ENCODE measurements at places on chromosomes 4 and X.

- DNase-seq = no peak
Measured at GRCh38 chr4:144948009-144948408, 150.0 kb downstream of the ANAPC10 start.

DNA sequence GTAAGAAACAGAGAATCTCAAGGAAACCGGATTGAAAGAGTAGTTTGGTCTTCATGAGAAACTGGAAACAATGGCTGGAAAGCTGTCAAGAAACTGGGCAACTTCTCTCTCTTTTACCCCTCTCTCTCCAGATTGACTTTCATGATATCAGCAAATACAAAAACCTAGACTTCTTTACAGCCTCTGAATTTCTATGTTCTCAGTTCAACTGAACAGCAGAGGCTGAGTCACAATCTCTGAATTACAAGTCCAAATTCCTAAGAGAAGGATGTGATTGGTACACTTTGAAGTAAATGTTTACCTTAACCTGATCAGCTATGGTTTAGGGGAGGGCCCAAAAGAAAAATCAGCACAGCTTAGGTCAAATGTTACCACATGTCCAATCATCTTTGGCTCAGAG, 974.9 kb downstream of the RPA4 start:
- DNase-seq = no peak

DNA sequence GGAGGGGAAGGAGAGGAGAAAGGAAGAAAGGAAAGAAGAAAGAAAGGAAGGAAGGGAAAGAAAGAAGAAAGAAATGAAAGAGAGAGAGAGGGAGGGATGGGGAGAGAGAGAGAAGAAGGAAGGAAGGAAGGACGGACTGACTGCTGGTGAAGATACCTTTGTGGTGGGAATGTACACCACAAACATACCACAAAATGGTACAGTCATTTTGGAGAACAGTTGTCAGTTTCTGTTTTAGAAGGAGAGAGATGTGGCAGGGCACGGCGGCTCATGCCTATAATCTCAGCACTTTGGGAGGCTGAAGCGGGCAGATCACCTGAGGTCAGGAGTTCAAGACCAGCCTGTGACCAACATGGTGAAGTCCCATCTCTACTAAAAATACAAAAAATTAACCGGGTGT, 40.0 kb upstream of the SHISA3 start:
- no peak for DNase-seq

- DNase-seq = no peak
Measured at GRCh38 chrX:7112071-7112470, 35.4 kb upstream of the STS start.

- DNase-seq = no peak
Measured at GRCh38 chr4:20260821-20261220, 9.1 kb downstream of the SLIT2 start.

DNA sequence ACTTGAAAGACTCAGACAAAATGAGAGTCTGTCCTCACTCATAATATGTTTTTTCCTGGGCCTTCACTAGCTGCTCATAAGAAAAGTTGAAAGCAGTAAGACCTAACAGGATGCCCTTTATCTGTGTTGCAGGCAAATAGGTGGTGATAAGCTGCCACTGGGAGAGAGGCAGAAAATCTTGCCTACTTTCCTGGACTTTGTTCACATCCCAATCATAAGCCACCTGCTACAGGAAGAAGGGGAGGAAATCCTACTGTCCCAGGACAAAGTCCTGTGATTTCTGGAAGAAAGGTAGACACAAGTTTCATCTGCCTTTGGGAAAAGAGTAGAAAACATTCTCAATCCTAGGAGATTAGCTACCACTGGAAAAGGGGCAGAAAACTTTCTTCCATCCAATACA, 13.3 kb upstream of the SPANXN2 start:
- no peak for DNase-seq

DNA sequence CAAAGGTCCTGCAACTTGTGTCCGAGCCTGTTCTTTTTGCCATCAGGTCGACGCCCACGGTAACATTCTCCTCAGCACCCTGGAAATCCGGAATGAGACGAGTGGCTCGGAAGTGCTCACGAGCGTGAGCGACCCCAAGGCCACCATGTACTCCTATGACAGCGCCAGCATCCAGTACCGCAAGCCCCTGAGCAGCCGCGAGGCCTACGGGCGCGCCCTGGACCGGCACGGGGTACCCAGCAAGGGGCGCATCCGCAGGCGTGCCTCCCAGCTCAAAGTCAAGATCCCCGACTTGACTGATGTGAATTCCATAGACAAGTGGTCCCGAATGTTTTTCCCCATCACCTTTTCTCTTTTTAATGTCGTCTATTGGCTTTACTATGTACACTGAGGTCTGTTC, 37.9 kb downstream of the COMMD8 start:
- DNase-seq = no peak

DNA sequence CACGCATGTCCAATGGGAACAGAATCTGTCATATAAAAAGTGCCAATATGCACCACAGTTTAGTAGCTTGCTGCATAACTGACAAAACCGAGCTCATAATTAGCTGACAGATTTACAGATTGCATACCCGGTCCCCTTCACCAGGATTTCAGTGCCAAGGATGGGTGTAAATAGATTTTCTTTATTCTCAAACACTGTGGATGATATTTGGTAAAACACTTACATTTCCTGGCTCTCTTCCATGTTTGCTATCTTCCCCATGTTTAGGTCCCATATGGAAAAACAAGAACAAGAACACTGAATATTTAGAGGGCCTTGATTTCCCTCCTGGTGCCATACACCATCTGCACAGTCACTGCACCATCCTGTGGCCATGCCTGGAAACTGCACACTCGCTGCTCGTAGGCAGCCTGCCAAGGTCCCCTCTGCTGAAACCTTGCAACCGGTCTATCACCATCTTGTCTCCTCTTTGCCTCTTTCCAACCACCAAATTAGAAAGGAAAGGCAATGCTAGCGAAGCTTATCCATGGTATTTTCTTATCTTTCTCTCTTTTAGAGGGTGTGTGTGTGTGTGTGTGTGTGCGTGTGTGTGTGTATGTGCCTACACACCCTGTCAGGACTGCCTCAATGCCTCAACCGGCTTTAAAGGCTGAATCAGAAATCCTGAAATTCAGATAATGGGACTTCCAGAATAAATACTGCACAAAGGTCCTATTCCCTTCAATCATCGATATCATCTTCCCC, 124.2 kb upstream of the MBNL3 start:
- peak; percentile 47 for DNase-seq

DNA sequence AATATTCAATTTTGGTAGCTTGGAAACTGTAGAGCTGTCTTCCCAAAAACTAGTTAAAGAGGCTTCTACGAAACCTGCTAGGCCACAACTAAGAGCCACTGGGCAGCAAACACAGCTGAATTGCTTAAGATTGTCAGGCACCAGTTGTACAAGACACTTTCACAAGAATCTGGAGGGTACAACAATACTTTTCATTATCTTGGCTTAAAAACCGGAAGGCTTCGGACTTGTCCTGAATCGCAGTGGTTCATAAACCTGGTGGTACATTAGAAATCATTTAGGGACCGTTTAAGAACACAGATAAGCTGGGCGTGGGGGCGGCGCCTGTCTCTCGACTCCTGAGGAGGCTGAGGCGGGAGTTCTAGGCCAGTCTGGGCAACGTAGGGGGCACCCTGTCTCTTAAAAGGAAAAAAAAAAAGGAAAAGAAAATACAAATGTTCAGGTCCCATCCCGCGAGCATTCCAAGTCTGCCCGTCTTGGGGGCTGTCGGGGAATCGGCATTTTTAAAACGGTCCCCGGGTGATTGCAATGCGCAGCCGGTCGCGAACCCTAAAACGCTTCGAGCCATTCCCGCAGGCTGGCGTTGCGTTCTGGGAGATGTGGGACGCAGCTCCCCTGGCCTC, 763 bp downstream of the PYURF start:
- peak; percentile 21 for DNase-seq

DNA sequence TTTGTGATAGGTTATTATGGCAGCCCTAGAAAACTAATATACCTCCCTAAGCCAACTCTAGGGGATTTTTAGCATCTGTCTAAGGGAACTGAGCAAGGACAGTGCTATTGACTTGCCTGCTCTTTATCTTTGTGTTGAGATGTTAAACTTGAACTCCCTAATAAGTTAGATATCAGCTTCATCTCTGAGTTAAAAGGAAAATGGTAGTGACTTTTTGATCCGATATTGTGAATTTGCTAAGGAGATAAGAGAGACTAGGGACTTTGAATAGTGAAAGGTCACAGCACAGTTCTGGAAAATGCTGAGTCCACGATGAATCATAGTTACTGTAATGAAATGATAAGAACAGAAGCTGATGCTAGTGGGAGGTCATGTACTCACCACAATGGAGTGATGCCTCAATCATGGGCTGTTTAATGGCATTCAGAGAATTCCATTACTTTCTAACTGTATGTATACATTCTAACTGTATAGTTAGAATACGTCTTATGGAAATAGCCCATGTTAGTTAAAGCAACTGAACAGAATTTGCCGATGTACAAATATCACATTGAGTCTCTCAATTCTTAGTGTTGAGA, 147.2 kb downstream of the GLRA3 start:
- DNase-seq = no peak

GRCh38 chr4:75512386-75513211, 1.6 kb downstream of the RCHY1 start:
- DNase-seq = no peak

GRCh38 chr4:78310007-78310739, 241.4 kb upstream of the ANXA3 start:
- DNase-seq = no peak

DNA sequence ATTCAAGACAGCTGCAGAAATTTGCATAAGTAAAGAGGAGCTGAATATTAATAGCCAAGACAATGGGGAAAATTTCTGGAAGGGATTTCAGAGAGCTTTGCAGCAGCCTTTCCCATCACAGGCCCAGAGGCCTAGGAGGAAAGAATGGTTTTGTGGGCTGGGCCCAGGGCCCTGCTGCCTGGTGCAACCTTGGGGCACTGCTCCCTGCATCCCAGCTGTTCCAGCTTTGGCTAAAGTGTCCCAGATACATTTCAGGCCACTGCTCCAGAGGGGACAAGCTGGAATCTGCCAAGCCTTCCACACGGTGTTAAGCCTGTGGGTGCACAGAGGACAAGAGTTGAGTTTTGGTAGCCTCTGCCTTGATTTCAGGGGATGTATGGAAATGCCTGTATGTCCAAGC, 185.6 kb upstream of the SFRP2 start:
- no peak for DNase-seq

DNA sequence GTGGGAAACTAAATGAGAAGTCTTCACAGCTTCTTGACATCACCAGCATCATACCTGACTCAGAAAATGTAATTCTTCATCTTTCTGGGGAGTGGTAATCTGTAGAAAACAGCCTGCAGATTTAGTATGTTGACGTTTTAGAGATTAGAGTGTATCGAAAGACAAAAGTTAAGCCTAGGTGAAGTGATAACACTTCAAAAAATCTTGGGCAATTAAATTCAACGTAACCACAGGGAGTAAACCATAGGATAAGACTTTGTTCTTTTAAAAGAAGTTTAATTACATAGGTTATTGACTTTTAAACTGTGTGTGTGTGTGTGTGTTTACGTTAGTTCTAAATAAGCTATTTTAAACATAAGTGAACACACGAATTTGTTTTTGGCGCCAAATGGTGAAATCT, 1.8 kb upstream of the CXCL5 start:
- no peak for DNase-seq

DNA sequence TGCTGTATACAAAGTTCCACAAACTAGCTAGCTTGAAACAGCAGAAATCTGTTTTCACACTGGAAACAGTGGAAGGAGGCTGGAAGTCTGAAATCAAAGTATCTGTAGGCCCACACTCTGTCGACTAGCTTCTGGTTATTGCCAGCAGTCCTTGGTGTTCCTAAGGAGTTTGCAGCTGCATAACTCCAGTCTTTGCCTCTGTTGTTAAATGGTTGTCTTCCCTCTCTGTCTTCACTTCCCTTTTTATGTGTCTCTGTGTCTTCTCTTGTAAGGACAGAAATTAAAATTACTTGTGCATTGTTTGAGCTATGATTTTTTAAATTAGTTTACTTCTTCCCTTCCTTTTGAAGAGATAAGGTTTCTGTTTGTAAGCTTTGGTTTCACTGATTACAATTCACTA, 8.2 kb downstream of the MTHFD2L start:
- no peak for DNase-seq

GRCh38 chr4:6527259-6527658, 47.7 kb upstream of the MAN2B2 start:
- DNase-seq = no peak

- DNase-seq = no peak
Measured at GRCh38 chr4:82715731-82716617, 82.6 kb downstream of the SCD5 start.

- DNase-seq = no peak
Measured at GRCh38 chr4:7428261-7429068, 6.3 kb downstream of the PSAPL1 start.

- no peak for DNase-seq
Measured at GRCh38 chr4:103720661-103721060, 876 bp upstream of the TACR3 start.

DNA sequence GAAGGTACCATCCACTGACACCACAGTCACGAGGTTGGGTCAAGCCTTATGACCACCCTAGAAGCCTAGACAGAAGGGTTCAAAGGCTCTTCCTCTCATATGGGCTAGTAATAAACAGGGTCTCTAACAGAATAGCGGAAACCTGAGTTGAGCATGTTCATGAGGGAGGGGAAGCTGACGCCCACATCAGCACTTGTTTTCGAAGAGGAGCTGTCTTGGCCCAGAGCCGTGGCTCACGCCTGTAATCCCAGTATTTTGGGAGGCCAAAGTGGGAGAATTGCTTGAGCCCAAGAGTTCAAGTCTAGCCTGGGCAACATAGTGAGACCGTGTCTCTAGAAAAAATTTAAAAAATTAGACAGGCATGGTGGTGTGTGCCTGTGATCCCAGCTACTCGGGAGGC, 21.5 kb upstream of the TMSB4X start:
- no peak for DNase-seq

DNA sequence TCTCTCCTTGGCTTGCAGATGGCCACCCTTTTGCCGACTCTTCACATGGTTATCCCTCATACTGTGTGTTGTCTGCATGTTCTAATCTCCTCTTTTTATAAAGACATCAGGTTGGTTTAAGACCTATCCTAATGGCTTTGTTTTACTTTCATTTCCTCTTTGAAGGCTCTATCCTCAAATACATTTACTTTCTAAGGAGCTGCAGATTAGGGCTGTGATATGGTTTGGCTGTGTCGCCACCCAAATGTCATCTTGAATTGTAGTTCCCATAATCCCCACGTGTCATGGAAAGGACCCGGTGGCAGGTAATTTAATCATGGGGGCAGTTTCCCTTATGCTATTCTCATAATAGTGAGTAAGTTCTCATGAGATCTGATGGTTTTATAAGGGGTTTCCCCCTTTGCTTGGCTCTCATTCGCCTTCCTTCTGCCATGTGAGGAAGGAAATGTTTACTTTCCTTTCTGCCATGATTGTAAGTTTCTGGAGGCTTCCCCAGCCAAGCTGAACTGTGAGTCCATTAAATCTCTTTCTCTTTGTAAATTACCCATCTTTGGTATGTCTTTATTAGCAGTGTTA, 204.5 kb downstream of the RELL1 start:
- no peak for DNase-seq

DNA sequence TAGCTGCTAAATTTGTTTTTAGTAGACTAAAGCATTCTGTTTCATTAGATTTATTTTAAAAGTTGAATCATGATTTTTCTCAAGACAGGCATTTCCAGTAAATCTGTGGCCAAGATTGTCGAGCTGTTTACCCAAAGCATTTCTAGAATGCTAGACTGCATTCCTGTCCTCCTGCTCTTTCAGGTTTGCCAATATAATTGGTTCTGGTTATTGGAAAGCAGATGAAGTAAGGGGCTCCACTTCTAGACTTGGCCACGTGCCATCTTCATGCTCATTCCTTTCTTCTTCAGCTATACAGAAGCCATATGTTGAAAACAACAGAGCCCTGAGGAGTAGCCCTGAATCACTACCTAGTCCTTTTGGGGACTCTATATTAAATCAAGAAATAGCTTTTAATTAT, 62.5 kb downstream of the PGRMC2 start:
- peak; percentile 22 for DNase-seq

- no peak for DNase-seq
Measured at GRCh38 chr4:3753726-3754412, 12.3 kb upstream of the ADRA2C start.

Measured in A673 (cell line).